ENCODE measurements at places on chromosomes 11 and 22.
A peak's percentile ranks its signal among the peaks of the same experiment; 100 is the strongest.

GRCh38 chr11:46385169-46386004 is 3.9 kb downstream of the MDK start:
- DNase-seq, result no peak

DNA sequence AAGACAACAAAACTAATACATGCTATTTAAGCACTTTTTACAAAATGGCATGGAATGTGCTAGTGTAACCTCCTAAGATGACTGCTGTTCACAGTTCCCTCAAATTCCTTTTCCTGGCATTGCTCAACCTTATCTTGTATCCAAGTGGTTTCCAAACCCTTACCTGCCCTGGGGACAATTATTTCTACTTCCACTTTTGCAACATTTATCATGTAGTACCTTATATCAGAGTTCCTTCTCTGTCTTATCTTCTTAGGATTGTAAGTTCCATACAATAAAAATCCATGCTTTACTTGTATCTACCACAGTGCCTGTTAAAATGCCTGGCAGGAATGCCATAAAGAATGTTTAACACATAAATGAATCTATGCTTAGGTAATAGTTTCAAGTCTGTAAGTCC is 109.2 kb upstream of the MTMR2 start:
- DNase-seq, result no peak

DNA sequence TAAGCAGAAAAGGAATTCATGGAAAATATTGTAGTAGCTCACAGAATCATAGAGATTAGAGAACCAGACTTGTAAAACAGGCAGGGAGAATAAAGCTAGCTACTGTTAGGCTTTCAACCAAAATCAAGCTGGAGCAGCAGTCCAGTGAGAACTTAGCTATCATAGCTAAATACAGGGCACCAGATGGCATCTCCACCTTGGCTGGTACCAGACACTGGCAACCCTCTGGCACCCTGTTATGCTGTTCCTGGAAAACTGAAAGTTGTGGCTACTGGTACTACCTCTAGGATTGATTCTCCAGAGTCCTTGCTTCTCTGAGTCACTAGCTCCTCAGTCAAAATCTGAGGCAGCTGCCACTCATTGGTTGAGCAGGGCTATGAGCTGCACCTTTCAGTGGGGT is 6.0 kb upstream of the DRD2 start:
- no peak for DNase-seq

DNA sequence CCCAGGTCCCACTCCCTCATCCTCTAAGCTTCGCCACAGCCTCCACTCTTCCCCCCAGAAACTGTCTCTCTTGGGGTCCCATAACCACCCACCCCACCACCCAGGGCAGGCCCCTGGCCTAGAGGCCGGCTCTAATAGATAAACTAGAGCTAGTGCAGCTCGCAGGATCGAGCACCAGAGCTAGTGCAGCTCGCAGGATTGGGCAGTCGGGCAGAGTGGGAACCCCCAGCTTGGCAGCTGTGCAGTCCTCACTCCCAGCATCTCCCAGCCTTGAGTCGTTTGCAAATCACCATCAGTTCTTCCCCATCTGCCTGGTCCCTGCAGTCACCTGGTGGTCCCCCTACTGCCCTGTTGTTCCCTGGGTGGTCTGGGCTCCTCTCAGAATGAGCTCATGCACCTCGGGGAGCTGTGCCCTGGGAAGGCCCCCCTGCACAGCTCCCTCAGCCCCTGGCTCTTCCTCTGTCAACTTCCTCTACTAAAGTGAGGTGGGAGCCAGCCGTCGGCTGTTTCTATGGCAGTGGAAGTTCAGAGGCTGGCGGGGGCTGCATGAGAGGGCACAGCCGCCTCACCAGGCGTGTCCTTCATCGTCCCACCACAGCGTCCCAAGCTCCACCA is 15.5 kb upstream of the SHANK2 start:
- DNase-seq, result no peak

DNA sequence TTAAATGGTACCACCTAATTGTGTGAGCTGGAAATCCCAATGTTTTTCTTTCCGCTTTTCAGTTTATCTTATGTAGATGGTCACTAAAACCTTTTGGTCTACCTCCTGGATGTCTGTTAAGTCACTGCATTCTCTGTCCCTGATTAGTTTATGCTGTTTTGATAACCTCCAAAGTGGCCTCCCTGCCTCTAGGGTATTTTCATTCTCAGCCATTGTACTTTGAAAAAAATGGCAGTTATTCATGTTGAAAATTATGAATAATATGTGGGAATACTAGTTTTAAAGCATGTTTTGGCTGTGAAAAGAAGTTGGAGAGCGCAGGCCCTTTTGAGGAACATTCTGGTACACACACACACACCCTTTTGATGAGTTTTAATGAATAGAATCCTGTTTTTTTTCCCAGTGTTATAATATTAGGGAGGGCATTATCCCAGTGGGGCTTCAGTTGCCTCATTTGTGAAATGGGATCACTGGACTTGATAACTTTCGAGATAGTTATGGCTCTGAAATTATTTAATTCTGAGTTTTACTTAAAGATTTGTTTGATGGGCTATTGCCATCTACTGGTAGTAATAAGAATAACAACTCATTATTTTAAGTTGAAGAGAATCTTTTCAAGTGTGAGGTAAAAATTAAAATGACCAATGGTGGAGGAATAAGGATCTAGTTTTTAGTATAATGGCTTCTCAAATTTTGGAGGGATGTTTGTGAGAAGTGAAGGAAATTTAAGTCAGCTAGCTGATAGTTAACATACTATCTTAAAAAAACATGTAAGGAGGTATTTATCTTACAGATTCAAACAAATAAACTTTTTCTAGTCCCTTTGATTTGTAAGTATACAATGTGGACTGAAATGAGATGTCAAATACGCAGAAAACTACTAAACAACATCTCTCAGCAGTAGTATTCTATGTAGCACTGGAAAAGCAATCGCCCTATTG is 3.9 kb downstream of the FDX1 start:
- no peak for DNase-seq

GRCh38 chr11:57072640-57073039 is 83.9 kb downstream of the OR5AK2 start:
- no peak for DNase-seq

GRCh38 chr11:10326012-10326964 is 21.4 kb downstream of the ADM start:
- no peak for DNase-seq

DNA sequence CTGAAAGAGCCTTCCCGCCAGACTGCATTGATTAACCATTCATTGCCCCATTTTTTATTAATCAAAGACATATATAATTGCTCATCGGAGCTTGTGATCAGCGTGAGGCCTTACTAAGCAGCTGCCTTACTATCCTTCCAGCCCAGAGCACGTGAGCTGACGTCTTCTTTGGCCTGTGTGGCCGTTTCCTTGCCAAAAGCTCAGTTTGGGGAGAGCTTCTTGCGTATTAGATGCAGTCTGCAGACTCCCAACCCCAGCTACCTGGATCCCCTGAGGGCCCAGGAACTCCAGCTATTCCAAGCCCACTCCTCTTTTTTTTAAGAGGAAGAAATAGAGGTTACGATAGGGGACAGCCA is 784 bp upstream of the SLC43A3 start:
- no peak for DNase-seq

DNA sequence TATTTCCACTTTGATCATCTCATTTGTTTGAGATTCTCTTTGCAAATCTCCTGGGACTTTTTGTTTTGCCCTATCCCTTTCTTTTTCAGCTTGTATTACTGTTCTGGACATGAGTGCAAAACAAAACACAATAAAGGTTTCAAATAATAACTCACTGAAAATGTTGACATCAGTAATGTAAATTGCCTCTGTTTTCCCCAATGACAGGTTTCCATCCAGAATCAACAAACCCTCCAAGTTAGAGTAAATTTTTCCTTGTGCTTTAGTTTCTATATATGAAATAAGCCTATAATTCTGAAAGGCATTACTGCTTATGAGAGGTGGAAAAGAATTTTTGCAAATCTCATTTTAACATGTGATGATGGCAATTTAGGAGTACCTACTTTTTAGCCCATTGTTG is 187.0 kb upstream of the ANO3 start:
- no peak for DNase-seq

- peak; percentile 34 for DNase-seq
Measured at GRCh38 chr22:44550711-44551491, 52.9 kb upstream of the RTL6 start.

- peak; percentile 60 for DNase-seq
Measured at GRCh38 chr22:43090130-43090789, 1.1 kb upstream of the TTLL1 start.

- DNase-seq, result no peak
Measured at GRCh38 chr11:35748644-35749043, 86.1 kb downstream of the TRIM44 start.

All from SIG-M5 (cell line).